Transverse colon (tissue), 4 donors: ENCODE measurements at places on chromosomes 2 and 18. TPM values are rescaled to one million over a fixed set of nuclear protein-coding genes. Genes with fewer than 3 reads are reported as not detected.

Gene BOK
- 21.0 TPM for total RNA-seq

Gene TUBA4A
- 44.9 TPM for total RNA-seq

Gene SKOR2
- total RNA-seq = not detected

Gene LHCGR
- not detected for total RNA-seq

Gene LINC00305
- total RNA-seq = not detected

Gene DYSF
- 3.8 TPM for total RNA-seq

Gene SCN9A
- 13.1 TPM for total RNA-seq

Gene CDH19
- 8.7 TPM for total RNA-seq

Gene COBLL1
- 34.5 TPM for total RNA-seq

Gene SERPINB13
- not detected for total RNA-seq

Gene IMPACT
- 16.2 TPM for total RNA-seq

Gene IL36A
- total RNA-seq = not detected

Gene GKN1
- not detected for total RNA-seq

Gene EGR4
- not detected for total RNA-seq

Gene RNU2-63P
- not detected for total RNA-seq

Gene TEX261
- 29.9 TPM for total RNA-seq
